ENCODE measurements at places on chromosomes 5 and 9.

- DNase-seq: no peak
Measured at GRCh38 chr5:74954919-74955318, 88.7 kb upstream of the FAM169A start.

DNA sequence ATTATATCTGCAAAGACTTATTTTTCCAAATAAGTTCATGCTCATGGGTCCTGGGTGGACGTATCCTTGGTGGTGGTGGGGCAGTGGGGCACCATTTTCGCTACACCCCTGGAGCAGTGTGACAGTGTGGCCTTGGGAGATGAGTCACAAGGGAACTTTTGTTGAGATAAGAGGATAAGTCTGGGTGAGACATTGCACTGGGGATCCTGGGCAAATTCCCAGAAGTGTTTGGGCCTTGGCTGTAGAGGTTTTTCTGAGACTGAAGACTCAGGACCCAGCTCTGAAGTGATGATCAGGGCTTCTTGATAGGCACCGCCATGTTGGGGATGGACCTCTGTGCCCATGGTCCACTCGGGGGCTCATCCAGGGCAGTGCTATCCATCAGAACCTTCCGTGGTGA is 149.4 kb downstream of the MACROH2A1 start:
- no peak for DNase-seq

DNA sequence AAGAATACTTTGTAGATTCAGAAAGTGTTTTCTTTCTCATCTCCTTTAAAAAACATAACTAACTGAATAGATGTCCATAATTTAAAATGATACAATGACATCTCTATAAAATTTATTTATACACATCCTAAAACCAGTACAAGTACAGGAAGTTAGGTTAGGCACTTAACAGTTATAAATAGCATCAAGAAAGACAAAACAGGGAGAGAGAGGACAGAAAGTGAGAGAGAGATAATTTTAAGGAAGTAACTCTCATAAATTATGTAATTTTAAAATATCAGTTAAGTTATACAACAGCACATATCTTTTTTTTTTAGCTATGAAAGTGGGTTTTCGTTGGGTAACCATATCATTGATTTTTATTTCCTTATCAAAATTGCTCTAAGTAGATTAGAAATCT is 1068.6 kb downstream of the TAF11L14 start:
- DNase-seq: no peak

GRCh38 chr5:168939887-168940544 is 360.8 kb upstream of the PANK3 start:
- no peak for DNase-seq

- DNase-seq: no peak
Measured at GRCh38 chr9:131740898-131741297, 1.0 kb upstream of the RAPGEF1 start.

DNA sequence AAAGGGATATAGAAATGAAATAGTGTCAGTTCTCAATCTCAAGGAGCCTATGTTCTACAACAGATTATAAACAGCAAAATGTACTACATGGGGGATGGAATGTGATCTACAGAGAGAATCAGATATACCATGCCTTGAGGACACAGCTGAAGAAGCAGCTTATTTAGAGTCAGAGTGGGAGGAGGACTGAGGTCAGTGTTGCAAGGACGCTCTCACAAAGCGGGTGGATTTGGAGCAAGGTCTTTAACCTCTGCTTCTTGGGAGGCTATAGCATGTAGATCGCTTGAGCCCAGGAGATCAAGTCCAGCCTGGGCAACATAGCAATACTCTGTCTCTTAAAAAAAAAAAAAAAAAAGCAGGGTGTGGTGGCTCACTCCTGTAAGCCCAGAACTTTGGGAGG is 32.8 kb upstream of the PLIN2 start:
- DNase-seq: no peak

DNA sequence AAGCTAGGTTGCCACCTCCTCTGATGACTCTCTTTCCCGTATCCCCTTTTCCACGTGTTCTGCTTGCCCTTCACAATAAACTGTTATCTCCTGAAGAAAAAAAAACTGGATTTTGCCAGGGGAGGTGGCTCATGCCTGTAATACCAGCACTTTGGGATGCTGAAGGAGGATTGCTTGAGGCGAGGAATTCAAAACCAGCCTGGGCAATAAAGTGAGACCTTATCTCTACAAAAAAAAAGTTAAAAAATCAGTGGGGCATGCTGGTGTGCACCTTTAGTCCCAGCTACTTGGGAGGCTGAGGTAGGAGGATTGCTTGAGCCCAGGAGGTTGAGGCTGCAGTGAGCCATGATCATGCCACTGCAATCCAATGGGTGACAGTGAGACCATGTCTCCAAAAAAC is 81.7 kb upstream of the IL6ST start:
- DNase-seq: no peak

GRCh38 chr5:63987053-63987452 is 24.8 kb upstream of the HTR1A start:
- DNase-seq: no peak

GRCh38 chr5:142722896-142723295 is 37.0 kb upstream of the FGF1 start:
- no peak for DNase-seq

- no peak for DNase-seq
Measured at GRCh38 chr5:107373549-107374263, 297.0 kb downstream of the EFNA5 start.
